Retinal pigment epithelial cell (primary cell): ENCODE measurements at places on chromosomes 5 and 9.

- DNase-seq: no peak
These were observed 42.7 kb downstream of the GADD45G start for GRCh38 chr9:89647366-89648128.

DNA sequence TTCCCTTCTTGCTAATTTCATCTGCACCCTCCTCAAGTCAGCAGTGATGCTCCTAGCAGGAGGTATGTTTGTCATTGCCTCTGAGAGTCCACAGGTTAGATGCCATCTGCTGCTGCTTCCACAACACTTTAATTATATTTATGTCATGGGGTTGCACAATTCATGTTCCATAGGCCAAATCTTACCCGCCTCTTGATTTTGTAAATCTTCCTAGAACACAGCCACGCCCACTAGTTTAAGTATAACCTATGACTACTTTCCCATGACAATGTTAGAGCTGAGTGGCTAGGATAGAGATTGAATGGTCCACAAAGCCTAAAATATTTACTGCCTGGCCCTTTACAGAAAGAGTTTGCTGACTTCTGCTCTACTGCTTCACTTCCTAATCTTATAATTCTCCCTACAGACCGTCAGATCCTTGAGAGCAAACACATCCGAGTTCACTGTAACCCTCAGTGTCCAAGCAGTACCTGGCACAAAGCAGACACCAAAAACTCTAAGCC is 21.1 kb downstream of the LIFR start:
- DNase-seq: no peak

- no peak for DNase-seq
These were observed 420.5 kb upstream of the CD180 start for GRCh38 chr5:67617051-67617450.

GRCh38 chr9:278651-279050 is 64.0 kb downstream of the DOCK8 start:
- DNase-seq: no peak

DNA sequence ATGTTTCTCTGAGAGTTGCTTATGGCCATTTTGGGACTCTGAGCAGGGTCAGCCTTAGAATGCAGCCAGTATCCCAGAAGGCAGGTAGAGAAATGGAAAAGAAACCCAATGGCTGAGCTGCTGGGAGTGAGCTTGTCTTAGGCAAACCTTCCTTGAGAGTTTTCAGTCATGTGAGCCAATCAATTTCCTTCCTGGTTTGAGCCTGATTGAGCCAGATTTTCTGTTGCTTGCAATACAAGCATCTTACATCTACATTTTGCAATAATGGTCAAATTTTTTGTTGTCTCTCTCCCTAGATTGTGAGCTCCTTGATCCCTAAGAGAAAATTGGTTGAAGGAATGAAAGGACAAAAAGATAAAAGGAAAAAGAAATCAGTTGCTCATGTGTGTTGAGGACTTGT is 155.3 kb downstream of the SNX18 start:
- no peak for DNase-seq

- DNase-seq: no peak
These were observed 533 bp downstream of the SREK1IP1 start for GRCh38 chr5:64767959-64768357.

DNA sequence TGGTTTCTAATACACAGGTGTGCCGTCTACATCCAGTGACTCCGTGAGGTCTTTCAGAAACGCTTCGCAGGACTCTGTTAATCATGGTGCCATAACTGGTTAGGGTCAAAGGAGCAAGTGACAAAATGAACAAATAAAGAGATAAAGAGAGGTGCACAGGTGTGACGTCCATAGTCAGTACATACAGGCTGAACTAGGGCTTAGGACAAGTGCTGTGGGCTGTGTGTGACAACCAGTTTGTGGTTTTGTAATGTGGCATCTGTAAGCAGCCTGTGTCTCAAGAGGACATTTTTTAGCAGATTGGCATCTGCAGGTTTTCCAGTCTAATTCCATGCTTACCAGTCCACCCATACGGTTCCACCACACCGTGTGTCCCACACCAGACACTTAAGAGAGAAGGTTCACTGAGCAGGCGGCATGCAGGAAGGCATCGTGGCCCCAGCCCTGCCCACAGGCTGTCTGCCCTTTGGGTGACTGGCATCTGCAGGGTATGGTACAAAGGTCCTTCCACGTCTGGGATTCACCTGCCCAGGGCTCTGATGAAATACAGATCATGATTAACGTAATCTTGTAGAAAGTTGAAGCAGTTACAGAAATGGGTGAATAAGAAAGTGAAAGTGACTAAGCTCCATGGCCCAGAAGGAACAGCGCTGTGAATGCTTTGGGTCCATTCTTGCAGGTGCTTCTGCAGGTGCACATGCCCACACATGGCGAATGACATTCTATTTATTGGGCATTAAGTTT is 26.9 kb downstream of the SRD5A1 start:
- DNase-seq: no peak

- no peak for DNase-seq
These were observed 134.7 kb upstream of the ZNF608 start for GRCh38 chr5:124880903-124881697.
